ENCODE measurements at places on chromosomes 4 and X. TPM values are rescaled to one million over a fixed set of nuclear protein-coding genes. Genes with fewer than 3 reads are reported as not detected.

The PPP2R3B gene
- total RNA-seq: 70.0 TPM

The PDZD4 gene
- total RNA-seq: 4.8 TPM

GRCh38 chrX:48806081-48806480, 4.2 kb downstream of the HDAC6 start:
- no peak overlapping the region for H3K4me3 ChIP-seq
- H3K27me3 ChIP-seq: no peaks in the 10 kb centered on the region
- peaks cover 15% of the 10 kb centered on the region for H3K36me3 ChIP-seq
- H3K4me1 ChIP-seq: peaks cover 2% of the 10 kb centered on the region
- H3K27ac ChIP-seq: no peak overlapping the region
- no peak for DNase-seq

- peaks cover 8% of the 10 kb centered on the region for H3K4me1 ChIP-seq
- H3K27me3 ChIP-seq: no peaks in the 10 kb centered on the region
- DNase-seq: no peak
- H3K27ac ChIP-seq: no peak overlapping the region
Observed at GRCh38 chr4:40940317-40940741, 190.6 kb downstream of the NSUN7 start.

The HMX1 gene
- 0.87 TPM for total RNA-seq

GRCh38 chr4:159341522-159341921, 238.6 kb downstream of the RAPGEF2 start:
- H3K36me3 ChIP-seq: peaks cover 33% of the 10 kb centered on the region
- H3K27ac ChIP-seq: no peak overlapping the region
- H3K27me3 ChIP-seq: no peaks in the 10 kb centered on the region
- H3K4me1 ChIP-seq: peaks cover 8% of the 10 kb centered on the region
- no peak for DNase-seq
- H3K4me3 ChIP-seq: no peak overlapping the region

GRCh38 chrX:140157143-140157542, 191.8 kb upstream of the CXorf66 start:
- H3K4me1 ChIP-seq: peaks cover 4% of the 10 kb centered on the region
- H3K36me3 ChIP-seq: no peaks in the 10 kb centered on the region
- no peak overlapping the region for H3K27ac ChIP-seq
- no peak for DNase-seq
- no peak overlapping the region for H3K4me3 ChIP-seq

The SASH3 gene
- total RNA-seq: not detected

The VEGFD gene
- total RNA-seq: 0.47 TPM

GRCh38 chr4:47145630-47146029, 114.3 kb downstream of the GABRB1 start:
- no peaks in the 10 kb centered on the region for H3K4me1 ChIP-seq
- no peak overlapping the region for H3K4me3 ChIP-seq
- no peak overlapping the region for H3K27ac ChIP-seq
- H3K36me3 ChIP-seq: no peaks in the 10 kb centered on the region

DNA sequence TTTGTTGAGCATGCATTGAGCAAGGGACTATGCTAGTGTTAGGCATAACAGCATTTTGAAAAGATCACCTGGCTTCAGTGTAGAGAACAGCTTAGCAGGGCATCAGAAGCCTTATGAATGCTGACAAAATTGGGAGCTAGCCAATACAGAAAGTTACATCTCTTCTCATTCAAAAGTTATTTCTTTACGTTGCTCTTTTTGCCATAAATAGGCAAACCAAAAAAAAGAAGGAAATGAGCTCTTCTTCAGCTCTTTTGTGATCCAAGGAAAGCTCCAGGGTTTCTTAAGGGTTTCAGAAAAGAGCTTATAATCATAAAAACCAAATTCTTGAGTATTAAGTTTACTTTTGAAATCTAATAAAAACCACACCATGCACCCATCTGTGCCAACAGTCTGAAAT, 35.2 kb upstream of the LNX1 start:
- no peak overlapping the region for H3K27ac ChIP-seq
- no peaks in the 10 kb centered on the region for H3K36me3 ChIP-seq
- no peak for DNase-seq
- H3K4me3 ChIP-seq: no peak overlapping the region
- peaks cover 4% of the 10 kb centered on the region for H3K27me3 ChIP-seq

The TCEAL6 gene
- not detected for total RNA-seq

DNA sequence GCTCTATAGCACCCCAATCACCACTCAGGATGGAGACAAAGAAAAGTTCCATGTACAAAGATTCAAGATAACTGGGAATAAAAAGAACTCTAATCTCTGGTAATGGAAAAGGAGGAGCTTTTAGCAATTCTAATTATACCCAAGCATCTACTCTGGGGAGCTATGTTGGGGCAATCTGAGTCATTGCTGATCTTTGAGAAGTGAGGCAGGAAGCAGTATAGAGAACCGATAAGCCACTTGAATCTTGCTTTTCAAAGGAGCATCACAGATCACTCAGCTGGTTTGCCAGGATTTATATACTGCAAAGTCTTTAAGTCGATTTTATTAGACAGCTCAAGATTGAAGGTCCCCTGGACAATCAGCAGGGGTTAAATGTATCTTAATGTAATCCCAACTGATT, 220.0 kb downstream of the ENOX2 start:
- no peak for DNase-seq
- no peaks in the 10 kb centered on the region for H3K36me3 ChIP-seq
- H3K4me3 ChIP-seq: no peak overlapping the region
- no peak overlapping the region for H3K27ac ChIP-seq

- no peak overlapping the region for H3K27ac ChIP-seq
- H3K36me3 ChIP-seq: peaks cover 45% of the 10 kb centered on the region
- H3K27me3 ChIP-seq: no peaks in the 10 kb centered on the region
Observed at GRCh38 chr4:127997534-127998388, 32.6 kb downstream of the ABHD18 start.

DNA sequence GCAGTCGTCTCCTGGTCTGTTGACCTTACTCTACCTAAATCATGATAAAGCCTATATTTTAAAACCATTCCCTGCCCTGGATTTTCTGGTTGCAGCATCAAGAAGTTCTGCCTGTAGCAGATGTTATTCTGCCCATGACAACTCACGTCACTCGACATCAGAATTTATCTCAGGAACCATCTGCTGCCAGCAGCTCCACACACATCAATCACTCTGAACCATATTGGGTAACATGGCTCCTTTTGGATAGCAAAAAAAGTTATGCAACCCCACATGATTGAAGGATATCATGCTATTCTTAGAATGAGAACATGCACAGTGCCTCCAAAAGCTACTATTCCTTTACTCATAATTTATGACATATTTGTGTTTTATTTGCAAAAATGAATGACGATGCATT, 341.4 kb downstream of the DHRSX start:
- no peak overlapping the region for H3K27ac ChIP-seq
- no peaks in the 10 kb centered on the region for H3K27me3 ChIP-seq
- peaks cover 17% of the 10 kb centered on the region for H3K36me3 ChIP-seq
- H3K4me1 ChIP-seq: no peaks in the 10 kb centered on the region

GRCh38 chr4:183544109-183544508, 39.3 kb downstream of the ING2 start:
- H3K4me1 ChIP-seq: peaks cover 17% of the 10 kb centered on the region
- H3K27ac ChIP-seq: no peak overlapping the region
- peaks cover 5% of the 10 kb centered on the region for H3K27me3 ChIP-seq

The TMEM150C gene
- 8.6 TPM for total RNA-seq

The MYOZ2 gene
- total RNA-seq: 0.16 TPM

DNA sequence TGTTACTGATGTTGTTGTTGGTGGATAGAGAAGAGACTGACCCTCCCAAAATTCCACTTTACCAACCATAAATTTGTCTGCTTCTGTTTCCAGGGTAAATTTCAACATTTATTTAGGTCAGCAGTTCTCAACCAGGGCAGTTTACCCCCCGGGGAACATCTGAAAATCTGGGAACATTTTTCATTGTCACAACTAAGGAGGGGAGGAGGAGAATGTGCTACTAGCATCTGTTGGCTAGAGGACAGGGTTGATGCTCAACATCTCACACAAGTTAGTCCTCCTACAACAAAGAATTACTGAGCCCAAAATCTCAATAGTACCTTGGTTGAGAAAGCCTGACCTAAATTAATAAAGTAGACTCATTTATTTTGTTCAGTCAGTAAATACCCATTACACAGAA, 25.7 kb downstream of the KCTD8 start:
- H3K27ac ChIP-seq: no peak overlapping the region
- H3K27me3 ChIP-seq: no peaks in the 10 kb centered on the region
- no peak for DNase-seq
- no peak overlapping the region for H3K4me3 ChIP-seq

GRCh38 chrX:122055979-122056715, 1008.7 kb downstream of the GLUD2 start:
- no peaks in the 10 kb centered on the region for H3K36me3 ChIP-seq
- DNase-seq: no peak
- no peaks in the 10 kb centered on the region for H3K4me1 ChIP-seq
- H3K27ac ChIP-seq: no peak overlapping the region
- H3K4me3 ChIP-seq: no peak overlapping the region
- no peaks in the 10 kb centered on the region for H3K27me3 ChIP-seq

DNA sequence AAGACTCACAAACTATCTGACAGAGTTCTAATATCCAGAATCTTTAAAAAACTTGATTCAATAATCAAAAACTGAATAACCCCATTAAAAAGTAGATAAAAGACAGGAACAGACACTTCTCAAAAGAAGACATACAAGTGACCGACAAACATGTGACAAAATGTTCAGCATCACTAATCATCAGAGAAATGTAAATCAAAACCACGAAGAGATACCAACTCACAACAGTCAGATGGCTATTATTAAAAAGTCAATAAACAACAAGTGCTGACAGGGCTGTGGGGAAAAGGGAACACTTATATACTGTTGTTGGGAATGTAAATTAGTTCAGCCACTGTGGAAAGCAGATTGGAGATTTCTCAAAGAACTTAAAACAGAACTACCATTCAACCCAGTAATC, 138.1 kb upstream of the RASGEF1B start:
- H3K27ac ChIP-seq: no peak overlapping the region
- no peak overlapping the region for H3K4me3 ChIP-seq
- H3K4me1 ChIP-seq: peaks cover 2% of the 10 kb centered on the region
- DNase-seq: no peak

DNA sequence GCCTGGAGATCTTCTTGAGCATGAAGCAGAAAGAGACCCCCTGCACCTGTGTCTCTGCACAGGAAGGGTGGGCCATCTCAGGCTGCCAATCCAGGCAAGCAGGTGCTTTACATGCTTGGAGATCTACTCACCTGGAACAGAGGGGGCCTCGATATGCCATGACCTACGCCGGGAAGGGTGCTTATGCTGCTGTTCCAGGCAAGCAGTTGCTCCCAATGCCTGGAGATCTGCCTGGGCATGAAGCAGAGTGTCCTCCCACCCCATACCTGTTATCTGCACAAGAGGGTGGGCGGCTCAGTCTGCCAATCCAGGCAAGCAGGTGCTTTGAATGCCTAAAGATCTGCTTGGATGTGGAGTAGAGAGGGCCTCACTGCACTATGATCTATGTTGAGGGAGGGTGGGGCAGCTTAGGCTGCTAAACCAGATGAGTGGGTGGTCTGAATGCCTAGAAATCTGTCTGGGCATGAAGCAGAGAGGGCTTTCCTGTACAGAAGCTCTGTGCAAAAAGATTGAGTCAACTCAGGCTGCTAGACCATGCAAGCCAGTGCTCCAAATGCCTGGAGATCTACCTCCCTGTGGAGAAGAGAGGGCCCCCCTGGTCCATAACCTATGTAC, 104.5 kb upstream of the QRFPR start:
- no peaks in the 10 kb centered on the region for H3K36me3 ChIP-seq
- H3K27ac ChIP-seq: no peak overlapping the region
- no peak for DNase-seq
- H3K4me1 ChIP-seq: no peaks in the 10 kb centered on the region
- H3K27me3 ChIP-seq: no peaks in the 10 kb centered on the region

The DNASE1L1 gene
- 12.7 TPM for total RNA-seq

- no peaks in the 10 kb centered on the region for H3K27me3 ChIP-seq
- no peak overlapping the region for H3K27ac ChIP-seq
- no peak overlapping the region for H3K4me3 ChIP-seq
- peaks cover 8% of the 10 kb centered on the region for H3K4me1 ChIP-seq
- DNase-seq: no peak
Observed at GRCh38 chrX:38575888-38576287, 14.5 kb downstream of the TSPAN7 start.

The TEX13C gene
- not detected for total RNA-seq

The ADGRG2 gene
- 0.81 TPM for total RNA-seq

The UGT2A1 gene
- total RNA-seq: not detected

DNA sequence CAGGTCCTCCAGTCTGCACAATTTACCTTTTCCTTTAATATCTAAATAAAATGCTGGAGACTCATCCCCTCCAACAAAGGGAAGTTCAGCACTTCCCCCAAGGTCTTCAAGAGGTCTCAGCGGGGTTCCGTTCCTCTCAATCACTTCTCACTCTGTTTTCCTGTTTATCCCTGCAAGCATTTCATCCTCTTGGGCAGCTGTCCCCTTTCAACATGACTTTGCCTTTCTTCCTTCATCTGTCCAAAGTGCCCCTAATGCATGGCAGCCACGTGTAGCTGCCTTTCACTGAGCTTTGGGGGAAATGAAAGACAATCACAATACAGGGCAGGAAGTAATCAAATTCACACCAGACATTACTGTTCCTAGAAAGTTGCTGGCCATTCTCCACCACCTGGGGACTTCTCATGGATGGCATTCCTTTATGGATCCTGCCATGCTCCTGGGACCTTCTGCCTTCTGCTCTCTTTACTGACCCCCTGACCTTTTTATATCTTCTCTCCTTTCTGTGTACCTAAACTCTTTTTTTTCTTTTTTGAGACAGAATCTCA, 79.7 kb upstream of the USP9X start:
- peaks cover 13% of the 10 kb centered on the region for H3K4me1 ChIP-seq
- H3K27me3 ChIP-seq: no peaks in the 10 kb centered on the region
- no peaks in the 10 kb centered on the region for H3K36me3 ChIP-seq
- H3K4me3 ChIP-seq: no peak overlapping the region
- H3K27ac ChIP-seq: no peak overlapping the region
- no peak for DNase-seq

The FHL1 gene
- 3.0 TPM for total RNA-seq

The SSX2B gene
- total RNA-seq: not detected

The HTR2C gene
- total RNA-seq: 0.07 TPM

DNA sequence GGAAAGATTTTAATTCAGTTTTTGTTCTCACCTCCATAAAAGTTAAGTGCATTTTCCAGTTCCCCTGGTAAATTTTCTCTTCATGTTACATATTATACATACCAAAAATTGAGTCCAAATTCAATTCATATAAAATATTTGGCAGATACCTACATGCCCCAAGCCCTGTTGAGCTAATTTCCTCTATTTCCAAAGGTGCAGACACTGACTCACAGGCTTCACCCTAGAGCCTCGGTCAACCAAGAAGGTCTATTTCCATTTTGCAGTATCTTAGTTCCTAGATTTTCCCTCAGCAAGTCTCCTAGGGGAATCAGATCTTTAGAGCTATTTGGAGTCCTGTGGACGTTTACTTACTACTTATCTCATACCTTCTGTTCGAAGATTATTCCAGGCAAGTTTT, 174.4 kb downstream of the TSPAN5 start:
- no peaks in the 10 kb centered on the region for H3K27me3 ChIP-seq
- DNase-seq: no peak
- H3K27ac ChIP-seq: no peak overlapping the region
- H3K4me1 ChIP-seq: peaks cover 15% of the 10 kb centered on the region
- no peaks in the 10 kb centered on the region for H3K36me3 ChIP-seq

- peak overlapping the region; percentile 57 for H3K4me3 ChIP-seq
- H3K27me3 ChIP-seq: no peaks in the 10 kb centered on the region
- H3K36me3 ChIP-seq: peaks cover 5% of the 10 kb centered on the region
- peaks cover 4% of the 10 kb centered on the region for H3K4me1 ChIP-seq
- H3K27ac ChIP-seq: no peak overlapping the region
Observed at GRCh38 chr4:89681219-89681618, 155.7 kb downstream of the SNCA start.

- H3K4me3 ChIP-seq: no peak overlapping the region
- no peaks in the 10 kb centered on the region for H3K36me3 ChIP-seq
- peak overlapping the region; percentile 29 for H3K27ac ChIP-seq
- H3K27me3 ChIP-seq: no peaks in the 10 kb centered on the region
- no peak for DNase-seq
Observed at GRCh38 chr4:113077575-113077974, 28.1 kb downstream of the ANK2 start.

The TSPAN5 gene
- total RNA-seq: 7.5 TPM

All from progenitor cell of endocrine pancreas (in vitro differentiated cells).